Right forelimb (tissue), 1 donor: ENCODE measurements at places on chromosomes 12 and 14.
A peak's percentile ranks its signal among the peaks of the same experiment; 100 is the strongest.

- DNase-seq = peak; percentile 61
These were observed 29.9 kb downstream of the HSPB8 start for GRCh38 chr12:119208626-119209061.

DNA sequence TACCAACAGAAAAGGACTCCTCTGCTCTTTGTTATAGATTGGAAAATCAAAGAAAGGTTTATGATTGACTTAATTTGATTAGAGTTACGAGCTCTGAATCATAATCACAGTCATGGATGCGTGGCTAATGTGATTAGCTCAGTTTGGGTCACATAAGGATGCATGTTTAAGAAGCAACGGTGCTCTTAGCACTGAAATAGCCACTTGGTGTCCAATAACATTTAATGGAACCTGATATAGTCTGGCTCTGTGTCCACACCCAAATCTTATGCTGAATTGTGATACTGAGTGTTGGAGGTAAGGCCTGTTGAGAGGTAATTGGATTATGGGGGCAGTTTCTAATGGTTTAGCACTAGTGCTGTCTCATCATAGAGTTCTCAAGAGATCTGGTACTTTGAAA lies 501.6 kb downstream of the SLC6A15 start:
- no peak for DNase-seq

GRCh38 chr14:75835737-75836136 lies 146.1 kb downstream of the TGFB3 start:
- DNase-seq = no peak

DNA sequence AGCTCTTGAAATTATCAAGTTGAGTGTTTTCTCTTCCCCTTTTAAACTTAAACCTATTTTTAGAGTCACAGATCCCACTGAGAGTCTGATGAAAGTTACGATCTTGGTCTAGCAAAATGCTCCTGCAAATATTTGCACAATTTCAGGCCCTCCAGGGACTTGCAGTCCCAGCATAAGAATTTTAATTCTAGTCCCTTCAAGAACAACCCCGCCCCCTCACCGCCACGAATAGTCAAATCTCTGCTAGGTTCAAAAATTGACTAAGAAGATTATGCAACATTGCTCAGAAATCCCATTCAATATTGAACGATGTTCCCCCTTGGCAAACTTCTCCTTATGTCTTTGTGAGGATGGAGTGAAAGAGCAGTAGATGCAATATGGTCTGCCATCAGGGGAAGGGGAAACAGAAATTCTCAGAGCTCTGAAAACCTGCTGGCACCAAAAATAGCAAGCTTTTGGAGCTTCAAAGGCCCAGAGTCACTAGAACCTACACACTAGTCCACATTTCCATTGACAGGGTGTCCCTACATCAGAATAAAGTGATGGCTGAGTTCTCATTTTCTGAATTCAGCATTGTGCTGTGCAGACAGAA lies 127.5 kb upstream of the CCDC175 start:
- no peak for DNase-seq

GRCh38 chr12:29253906-29254625 lies 105.0 kb downstream of the FAR2 start:
- DNase-seq = no peak

DNA sequence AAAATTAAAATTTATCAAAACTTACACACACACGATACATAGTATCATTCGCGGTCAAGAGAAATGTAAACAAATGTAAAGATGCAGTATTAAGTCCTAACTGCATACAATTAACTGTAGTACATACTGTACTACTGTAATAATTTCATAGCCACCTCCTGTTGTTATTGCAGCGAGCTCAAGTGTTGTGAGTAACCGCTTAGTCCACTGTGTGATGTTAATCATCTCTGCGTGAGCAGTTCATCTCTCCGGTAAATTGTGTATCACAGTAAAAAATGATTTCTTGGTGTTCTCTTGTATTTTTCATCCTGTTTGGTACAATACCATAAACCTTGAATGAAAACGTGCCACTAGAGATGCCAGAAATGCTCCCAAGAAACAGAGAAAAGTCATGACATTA lies 6.5 kb downstream of the EPS8 start:
- DNase-seq = no peak

GRCh38 chr12:54993181-54993835 lies 8.7 kb upstream of the TESPA1 start:
- peak; percentile 54 for DNase-seq

GRCh38 chr12:57008178-57008577 lies 1.8 kb upstream of the ZBTB39 start:
- DNase-seq = no peak

- DNase-seq = no peak
These were observed 257.8 kb upstream of the BTG1 start for GRCh38 chr12:92403210-92404175.

DNA sequence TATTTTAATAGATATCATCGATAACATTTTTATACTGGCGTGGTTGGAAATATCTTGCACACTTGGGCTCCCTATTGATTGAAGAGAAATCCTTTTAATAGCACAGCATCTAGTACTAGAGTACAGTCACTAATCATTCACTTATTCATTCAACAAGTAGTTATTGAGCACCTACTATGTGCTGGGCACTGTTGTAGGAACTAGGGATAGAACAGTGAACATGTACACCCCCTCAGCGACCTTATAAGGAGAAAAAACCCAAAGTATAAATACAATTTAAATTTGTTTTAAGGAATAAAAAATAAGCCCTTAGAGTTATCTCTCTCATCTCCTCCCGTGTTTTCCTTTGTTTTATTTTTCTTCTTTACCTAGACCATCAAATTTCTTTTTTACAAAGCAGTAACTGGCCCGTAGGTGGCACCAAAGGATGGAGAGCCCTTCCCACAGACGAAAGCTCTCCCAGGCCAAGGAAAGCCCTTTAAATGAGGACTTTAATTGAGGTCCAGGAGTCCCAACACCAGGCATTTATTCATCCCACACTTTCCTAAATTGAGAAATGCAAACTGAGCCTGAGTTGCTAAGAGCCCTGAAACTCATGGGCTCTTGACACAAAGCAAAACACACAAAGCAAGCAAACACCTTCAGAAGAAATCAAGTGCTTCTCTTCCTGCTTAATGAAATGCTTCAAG lies 29.0 kb downstream of the PEBP1 start:
- no peak for DNase-seq

DNA sequence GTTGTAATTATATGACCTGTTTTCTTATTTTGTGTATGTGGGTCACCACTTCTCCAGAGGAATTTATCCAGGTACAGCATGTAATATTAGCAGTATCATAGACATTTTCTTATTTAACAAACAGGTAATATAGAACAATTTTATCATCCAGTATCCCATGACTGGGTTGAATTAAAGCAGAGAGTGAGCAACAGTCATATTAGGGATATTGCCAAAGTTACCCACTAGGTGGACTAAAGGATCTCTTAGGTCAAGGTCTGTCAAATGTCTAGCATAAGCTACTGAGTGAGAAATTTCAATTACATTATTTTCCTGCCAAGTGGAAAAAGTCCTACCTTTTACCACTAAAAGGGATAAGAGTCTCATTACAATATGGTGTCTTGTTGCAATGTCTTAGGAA lies 62.1 kb upstream of the TRIM9 start:
- DNase-seq = no peak

- DNase-seq = no peak
These were observed 38.3 kb downstream of the C12orf42 start for GRCh38 chr12:103457471-103457870.

DNA sequence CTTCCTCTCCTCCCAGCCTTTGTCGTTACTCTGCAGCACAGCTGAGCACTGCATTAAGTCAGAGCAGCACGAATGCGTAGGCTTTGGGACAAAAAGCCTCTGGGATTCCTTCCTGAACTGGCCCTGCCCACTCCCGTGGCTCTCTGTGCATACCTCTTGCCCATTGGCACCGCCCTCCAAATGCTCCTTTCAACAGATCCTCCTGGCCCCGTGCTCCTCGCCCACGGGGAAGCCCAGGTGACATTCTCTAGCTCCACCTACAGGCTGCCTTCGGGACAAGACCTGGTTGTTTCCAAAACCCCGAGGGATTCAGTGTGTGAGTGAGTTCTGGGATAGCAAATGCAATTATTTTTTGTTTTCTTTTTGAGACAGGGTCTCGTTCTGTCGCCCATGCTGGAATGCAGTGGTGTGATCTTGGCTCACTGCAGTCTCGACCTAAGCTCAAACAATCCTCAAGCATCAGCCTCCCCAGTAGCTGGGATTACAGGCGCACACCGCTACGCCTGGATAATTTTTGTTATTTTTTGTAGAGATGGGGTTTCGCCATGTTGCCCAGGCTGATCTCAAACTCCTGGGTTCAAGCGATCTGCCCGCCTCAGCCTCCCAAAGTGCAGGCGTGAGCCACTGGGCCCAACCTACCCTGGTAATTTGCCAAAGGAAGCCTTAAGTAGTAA lies 17.9 kb upstream of the TDRD9 start:
- peak; percentile 77 for DNase-seq

DNA sequence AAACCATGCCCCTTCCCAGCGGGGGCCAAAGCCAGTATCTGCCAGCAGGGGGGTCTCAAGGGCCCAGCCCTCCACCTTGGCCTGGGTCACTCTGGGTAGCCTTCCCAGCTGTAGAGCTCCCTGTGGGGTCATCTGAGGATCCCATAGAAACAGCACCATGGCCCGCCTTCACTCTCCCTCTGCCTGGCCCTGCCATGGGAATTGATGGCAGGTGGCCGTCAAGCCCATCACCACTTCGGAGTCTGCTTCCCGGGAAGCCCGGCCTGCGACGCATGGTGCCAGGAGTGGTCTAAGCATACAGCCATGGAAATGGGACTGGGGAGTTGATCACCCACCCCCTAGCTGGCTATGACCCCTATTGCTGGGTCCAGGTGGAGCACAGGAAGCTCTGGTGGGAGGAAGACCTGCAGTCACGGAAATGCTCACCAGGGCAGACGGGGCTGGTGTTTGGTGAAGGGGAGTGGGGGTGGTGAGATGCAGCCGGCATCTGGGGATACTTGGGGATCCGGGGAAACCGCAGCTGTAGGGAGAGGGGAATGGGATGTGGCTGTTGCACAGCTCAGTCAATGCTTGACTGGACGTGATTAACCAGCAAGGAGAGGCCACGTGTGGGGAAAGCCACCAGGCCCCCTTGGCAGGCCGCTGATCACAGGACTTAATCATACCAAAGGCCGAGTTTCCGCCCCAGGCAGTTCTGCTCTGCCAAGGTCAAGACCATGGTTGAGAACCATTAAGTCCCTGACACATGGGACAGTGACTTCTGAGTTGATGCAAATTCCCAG lies 52.2 kb upstream of the DIO3 start:
- DNase-seq = no peak

GRCh38 chr12:115618105-115618504 lies 659.4 kb downstream of the MED13L start:
- no peak for DNase-seq

GRCh38 chr14:83491091-83491490 lies 1957.4 kb upstream of the SEL1L start:
- DNase-seq = no peak

GRCh38 chr12:31815096-31815495 lies 86.3 kb upstream of the AMN1 start:
- DNase-seq = no peak

- DNase-seq = no peak
These were observed 310.7 kb downstream of the AEBP2 start for GRCh38 chr12:19749906-19750574.

- DNase-seq = no peak
These were observed 21.1 kb upstream of the PPP2R5E start for GRCh38 chr14:63564318-63564717.

- no peak for DNase-seq
These were observed 7.3 kb upstream of the CACNB3 start for GRCh38 chr12:48810903-48811431.

DNA sequence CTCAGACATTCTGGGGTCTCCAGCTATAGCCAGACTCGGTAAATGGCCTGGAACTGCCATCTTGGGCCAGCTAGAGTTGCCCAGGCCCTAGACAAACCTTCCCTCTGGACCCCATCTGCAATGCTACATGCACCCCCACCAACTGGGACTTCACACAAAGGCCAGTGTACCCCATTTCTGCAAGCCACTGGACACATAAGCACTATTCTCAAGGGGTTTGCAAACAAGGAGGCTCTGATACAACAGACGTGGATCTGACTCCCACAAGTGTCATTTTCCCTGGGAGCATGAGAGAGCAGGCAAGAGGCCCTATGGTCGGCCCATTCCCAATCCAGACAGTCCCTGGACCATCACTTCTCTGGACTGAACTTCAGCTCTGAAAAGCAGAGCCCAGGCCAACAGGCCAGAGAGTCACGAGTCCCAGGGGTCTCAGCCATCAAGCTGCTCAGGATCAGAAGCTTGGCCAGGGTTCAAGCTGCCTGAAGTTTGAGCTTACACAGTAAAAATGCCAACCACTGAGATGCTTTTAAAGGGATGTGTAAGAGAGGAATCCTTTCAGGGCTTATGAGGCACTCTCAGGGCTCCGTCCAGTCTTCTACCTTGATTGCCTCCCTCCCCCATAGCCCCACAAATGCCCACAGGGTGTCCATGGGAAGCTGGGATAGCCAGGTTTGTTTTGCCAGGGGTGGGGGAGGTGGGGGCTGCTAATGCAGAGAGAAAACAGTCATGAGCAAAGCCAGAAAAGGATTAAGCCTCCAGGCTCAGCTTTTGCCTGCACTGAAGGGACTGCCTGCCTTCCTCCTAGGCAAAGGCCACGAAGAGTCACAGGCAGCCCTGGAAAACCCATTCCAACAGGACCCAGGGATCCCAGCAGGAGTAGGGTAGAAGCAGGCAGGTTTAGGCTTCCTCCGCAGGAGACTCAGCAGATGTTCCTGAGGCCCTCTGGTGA lies 31.7 kb upstream of the PNMA1 start:
- peak; percentile 37 for DNase-seq

- DNase-seq = no peak
These were observed 18.9 kb downstream of the RFC5 start for GRCh38 chr12:118035190-118036041.

DNA sequence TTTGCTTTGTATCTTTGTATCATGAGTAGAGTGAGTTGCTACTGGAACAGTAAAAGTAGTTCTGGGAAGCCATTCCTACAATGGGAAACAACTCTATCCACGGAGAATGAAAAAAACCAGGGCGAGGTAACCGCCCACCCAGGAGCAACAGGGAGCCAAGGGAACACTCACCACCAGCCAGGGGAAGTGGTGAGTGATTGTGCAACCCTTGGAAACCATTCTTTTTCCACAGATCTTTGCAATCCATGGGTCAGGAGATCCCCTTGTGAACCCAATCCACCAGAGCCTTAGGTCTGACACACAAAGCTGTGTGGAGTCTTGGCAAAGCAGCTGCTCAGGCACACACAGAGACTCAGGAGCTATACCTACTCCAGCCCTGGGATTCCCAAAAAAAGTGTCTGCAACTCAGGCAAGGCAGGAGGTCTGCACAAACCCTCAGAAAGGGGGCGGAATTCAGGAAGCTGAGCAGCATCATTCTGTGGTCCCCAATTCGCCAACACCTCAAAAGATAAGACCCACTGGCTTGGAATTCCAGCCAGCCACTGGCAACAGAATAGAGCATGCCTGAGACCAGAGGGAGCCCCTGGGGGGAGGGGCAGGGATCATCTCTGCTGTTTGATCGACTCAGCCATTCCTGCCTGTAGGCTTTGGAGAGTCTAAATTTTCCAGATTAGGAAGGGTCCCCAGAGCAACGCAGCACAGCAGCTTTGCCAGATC lies 52.1 kb upstream of the PPFIA2 start:
- no peak for DNase-seq

- DNase-seq = no peak
These were observed 3.7 kb upstream of the LTBP2 start for GRCh38 chr14:74615735-74616134.
